ENCODE measurements at places on chromosomes 3 and 15.

GRCh38 chr3:186668426-186668825, 2.6 kb downstream of the HRG start:
- DNase-seq = no peak

GRCh38 chr3:28132941-28133340, 108.5 kb upstream of the CMC1 start:
- DNase-seq = no peak

GRCh38 chr15:51133140-51133765, 38.5 kb upstream of the TNFAIP8L3 start:
- DNase-seq = no peak

DNA sequence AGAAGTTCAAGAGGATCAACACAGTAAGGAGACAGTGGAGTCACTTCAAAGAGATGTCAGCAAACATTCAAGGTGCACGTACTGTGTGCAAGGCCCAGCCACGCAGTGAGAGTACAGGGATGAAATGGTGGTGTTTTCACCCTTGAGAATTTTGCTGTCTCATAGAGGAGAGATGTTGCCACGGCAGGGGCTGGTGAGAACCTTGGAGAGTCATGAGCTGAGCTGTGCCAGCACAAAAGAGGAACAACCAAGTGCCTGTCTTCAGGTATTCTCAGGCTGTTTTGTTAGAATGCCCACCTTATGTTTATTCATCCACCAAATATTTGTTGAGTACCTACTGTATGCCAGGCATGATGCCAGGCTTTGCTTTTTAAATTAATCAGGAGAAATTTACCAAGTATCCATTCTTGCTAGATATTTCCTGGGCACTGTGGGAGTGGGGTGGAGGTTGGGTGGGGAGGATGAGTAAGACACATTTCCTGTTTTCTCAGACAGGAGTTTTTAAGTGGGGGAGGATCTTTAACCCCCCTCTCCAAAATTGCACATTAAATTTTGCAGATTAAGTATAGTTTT, 72.6 kb downstream of the SLC6A11 start:
- DNase-seq = no peak

DNA sequence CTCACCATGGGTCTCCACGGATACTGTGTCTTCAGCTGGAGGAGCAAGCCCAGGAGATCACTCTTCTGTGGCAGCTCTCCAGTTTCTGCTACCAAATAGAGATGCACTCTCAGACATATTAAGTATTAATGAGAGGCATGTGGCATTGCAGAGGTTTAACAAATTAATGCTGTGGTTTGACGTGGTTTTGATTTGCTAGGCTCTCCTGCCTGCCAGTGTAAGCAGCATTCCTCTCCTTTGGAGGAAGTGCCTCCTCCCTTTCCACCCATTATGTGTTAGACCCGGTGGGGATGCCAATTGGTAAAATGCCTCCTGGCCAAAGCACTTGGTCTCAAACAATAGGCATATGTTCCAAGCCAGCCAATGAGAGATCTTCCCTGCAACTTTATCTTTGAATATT, 124.8 kb downstream of the MYLK start:
- DNase-seq = no peak

- no peak for DNase-seq
Measured at GRCh38 chr3:49656541-49657112, 17.5 kb upstream of the APEH start.

DNA sequence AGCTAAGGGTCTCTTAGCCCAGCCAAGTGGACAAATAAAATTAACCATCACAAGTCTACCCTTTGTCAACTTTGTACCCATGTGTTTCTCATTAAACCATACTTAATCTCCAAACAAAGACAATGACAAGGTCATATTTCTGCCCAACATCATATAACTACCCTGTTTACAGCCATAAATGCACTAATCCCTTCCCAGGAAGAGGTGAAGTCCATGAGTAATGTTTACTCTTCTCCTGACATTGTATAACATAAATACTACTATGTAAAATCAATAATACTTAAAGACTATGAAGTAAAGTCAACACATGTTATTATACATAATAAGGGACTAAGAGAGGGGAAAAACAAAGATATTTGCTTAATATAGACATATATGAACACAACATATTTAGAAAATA, 38.5 kb upstream of the FAN1 start:
- no peak for DNase-seq

Data from activated T-helper 9 cell treated with anti-CD3 and anti-CD28 coated beads, Interleukin-2, amount 50 U/mL, for 16 hours (primary cell).